ENCODE measurements at places on chromosomes 3 and 15.

DNA sequence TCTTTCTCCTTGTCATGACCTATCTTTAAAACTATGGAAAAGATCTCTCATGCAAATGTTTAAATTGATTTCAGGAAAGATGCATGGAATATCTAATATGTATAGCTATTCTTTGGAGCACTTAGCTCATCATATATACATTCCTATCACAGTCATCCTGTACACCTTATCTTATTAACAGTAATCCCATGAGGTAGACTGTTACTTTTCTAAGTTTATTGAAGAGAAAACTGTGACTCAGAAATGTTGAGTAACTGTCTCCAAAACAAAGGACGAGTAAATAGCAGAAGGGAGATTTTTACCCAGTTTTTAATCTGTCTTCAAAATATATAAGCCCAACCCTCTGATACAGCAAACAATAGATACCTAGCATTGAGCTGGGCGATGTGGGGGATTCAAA is 308.3 kb downstream of the GAP43 start:
- H3K4me3 ChIP-seq = no peak overlapping the region
- no peaks in the 10 kb centered on the region for H3K36me3 ChIP-seq
- no peaks in the 10 kb centered on the region for H3K4me1 ChIP-seq

GRCh38 chr3:72728958-72729467 is 119.2 kb downstream of the SHQ1 start:
- no peak for DNase-seq
- H3K36me3 ChIP-seq = no peaks in the 10 kb centered on the region
- H3K4me1 ChIP-seq = peaks cover 4% of the 10 kb centered on the region
- no peaks in the 10 kb centered on the region for H3K27me3 ChIP-seq
- H3K27ac ChIP-seq = no peak overlapping the region

- H3K36me3 ChIP-seq = no peaks in the 10 kb centered on the region
- H3K27ac ChIP-seq = no peak overlapping the region
- H3K4me3 ChIP-seq = no peak overlapping the region
- H3K27me3 ChIP-seq = no peaks in the 10 kb centered on the region
These were observed 461.9 kb upstream of the ONECUT1 start for GRCh38 chr15:53251996-53252395.

DNA sequence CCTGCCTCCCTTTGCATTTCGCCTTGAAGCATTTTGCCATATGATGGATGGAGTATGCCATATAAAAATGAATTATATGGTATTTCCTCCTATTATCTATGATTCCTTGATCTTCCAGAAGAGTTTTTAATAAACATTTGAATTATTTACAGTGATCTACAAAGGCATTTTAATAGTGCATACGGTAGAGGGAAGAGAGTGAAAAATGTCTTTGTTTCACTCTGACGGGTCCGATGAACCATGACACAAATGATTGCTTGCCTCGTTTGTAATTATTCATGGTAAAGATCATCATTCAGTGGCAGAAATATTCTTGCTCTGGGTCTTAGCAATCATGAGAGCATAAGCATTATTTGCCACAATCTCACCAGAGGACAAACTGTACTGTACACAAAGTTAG is 1010.9 kb downstream of the NTRK3 start:
- H3K27me3 ChIP-seq = no peaks in the 10 kb centered on the region
- H3K4me3 ChIP-seq = no peak overlapping the region
- H3K4me1 ChIP-seq = no peaks in the 10 kb centered on the region
- H3K27ac ChIP-seq = no peak overlapping the region
- DNase-seq = no peak

DNA sequence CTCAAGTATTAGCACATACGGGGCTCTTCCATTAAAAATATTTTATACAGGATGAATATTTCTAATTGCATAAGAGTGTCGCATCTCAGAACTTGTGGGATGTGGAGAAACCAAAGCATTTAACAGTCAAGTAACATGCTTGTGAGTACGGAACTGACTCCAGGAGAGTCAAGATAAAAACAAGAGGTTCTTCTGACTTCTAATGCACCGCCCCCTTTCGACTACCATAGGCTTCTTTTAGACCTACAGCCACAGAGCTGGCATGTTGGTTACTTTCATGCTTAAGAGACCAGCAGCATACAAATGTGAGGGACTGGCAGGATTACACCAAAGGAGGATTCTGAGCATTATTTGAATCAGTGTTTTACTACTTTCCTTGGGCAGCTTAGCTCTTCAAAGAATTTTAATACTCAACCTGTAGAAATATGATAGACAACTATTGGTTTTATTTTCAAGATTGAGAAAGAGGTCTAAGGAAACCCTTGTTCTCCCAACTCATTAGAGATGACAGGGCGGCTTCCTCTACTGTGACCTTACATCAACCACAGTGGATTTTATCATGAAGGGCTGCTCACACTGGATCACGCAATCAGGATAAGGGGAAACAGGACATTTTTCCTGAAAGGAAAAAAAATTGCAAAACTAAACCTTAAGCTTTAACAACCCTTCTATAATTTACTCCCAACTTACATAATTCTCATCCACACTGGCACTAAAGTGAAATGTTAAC is 14.0 kb downstream of the ETV5 start:
- H3K27ac ChIP-seq = no peak overlapping the region
- H3K4me1 ChIP-seq = no peaks in the 10 kb centered on the region
- no peak for DNase-seq
- H3K27me3 ChIP-seq = peaks cover 84% of the 10 kb centered on the region
- H3K36me3 ChIP-seq = no peaks in the 10 kb centered on the region
- H3K4me3 ChIP-seq = no peak overlapping the region

DNA sequence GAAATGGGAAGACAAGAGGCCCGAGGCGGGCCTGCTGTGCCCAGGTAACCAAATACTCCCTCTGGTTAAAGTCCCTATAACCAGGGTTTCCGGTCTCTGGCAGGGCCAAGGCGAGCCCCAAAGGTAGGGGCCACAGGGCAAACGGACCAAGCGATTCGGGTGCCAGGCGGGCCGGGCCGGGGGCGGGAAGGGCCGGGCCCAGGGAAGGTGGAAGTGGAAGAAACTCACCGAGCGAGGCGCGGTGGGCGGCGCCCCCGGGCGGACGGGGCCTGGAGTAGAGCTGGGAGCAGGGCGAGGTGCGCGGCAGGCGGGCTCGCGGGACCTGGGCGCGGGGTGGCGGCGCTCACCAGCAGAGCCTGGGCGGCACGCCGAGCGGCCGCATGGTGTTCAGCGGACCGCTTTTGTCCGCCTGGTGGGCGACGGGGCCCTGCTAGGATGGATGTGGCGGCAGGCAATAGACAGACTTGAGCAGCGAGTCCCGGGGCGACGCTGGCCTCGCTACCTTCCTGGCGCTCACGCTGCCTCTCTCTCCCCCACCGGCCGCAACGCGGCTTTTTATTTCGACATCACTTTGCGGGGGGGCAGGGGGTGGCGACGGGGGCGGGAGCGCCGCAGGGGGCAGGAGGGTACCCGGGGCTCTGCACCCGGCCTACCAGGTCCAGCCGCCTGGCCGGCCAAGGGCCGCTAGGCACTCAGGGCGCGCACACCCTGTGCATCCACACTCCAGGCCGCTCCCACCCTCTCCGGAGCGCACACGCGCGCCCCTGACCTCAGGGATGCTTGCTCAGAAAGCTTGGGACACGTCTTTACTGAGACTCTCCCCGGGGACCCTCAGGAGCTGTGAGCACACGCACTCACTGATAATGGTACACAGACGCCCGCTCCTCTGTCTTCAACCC is at the start of gene GATA2:
Gene GATA2, minus strand, starts transcription at position 531 of the 899 bp plus-strand sequence. CDS start 6,170 bp downstream, outside the sequence.
- no peak within 1 kb of the TSS for H3K27ac ChIP-seq
- peaks cover 70% of the 10 kb centered on the region for H3K27me3 ChIP-seq
- no peaks in the 10 kb centered on the region for H3K36me3 ChIP-seq
- H3K4me3 ChIP-seq = no peak within 1 kb of the TSS
- no peak for DNase-seq

- no peaks in the 10 kb centered on the region for H3K36me3 ChIP-seq
- no peak overlapping the region for H3K27ac ChIP-seq
- DNase-seq = no peak
- H3K4me1 ChIP-seq = no peaks in the 10 kb centered on the region
- peaks cover 2% of the 10 kb centered on the region for H3K27me3 ChIP-seq
These were observed 27.4 kb upstream of the TJP1 start for GRCh38 chr15:29849716-29850115.

DNA sequence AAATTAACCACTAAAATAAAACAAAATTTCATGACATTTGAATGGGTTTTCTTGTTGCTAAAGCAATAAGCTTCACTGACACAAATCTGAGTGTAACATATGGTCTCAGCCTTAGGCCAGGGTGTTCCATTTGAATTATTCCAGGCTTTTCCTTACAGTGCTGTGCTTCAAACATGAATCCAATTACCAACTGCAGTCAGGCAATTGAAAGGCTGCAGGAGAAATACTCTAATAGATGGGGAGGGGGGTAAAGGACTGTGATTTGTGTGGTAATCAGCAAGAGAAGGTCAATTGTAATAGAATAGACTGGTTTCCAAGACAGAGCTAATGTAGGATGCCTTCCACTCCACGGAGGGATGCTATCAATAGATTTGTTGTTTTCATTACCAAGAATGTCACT is 466.7 kb downstream of the C3orf38 start:
- no peak for DNase-seq
- H3K4me1 ChIP-seq = no peaks in the 10 kb centered on the region
- H3K27ac ChIP-seq = no peak overlapping the region
- no peak overlapping the region for H3K4me3 ChIP-seq
- H3K27me3 ChIP-seq = no peaks in the 10 kb centered on the region
- H3K36me3 ChIP-seq = no peaks in the 10 kb centered on the region

DNA sequence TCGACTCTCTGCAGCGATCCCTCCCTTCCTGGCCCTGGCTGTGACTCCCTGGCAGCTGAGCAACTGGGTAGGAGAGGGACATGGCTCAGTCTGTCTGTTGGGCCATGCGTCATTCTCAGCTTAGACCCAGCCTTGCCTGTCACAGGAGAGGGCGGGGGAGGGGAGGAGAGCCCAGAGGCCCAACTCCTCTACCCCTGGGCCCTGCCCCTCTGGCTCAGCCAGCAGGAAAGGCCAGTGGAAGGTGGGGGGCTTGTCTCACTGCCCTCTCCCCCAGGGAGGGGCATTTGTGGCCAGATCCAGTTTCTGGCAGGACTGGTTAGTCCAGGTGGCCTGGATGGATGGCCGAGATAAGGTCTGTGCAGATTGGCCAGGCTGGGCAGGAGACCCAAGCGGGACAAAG is 31.6 kb downstream of the DNAJB8 start:
- H3K4me3 ChIP-seq = no peak overlapping the region
- no peaks in the 10 kb centered on the region for H3K36me3 ChIP-seq
- no peak overlapping the region for H3K27ac ChIP-seq
- no peaks in the 10 kb centered on the region for H3K4me1 ChIP-seq
- no peak for DNase-seq

GRCh38 chr3:71442652-71443042 is 140.9 kb downstream of the FOXP1 start:
- peak overlapping the region; percentile 76 for H3K4me3 ChIP-seq
- DNase-seq = no peak
- peaks cover 80% of the 10 kb centered on the region for H3K4me1 ChIP-seq

GRCh38 chr3:184383033-184383740 is 3.3 kb downstream of the CHRD start:
- peaks cover 42% of the 10 kb centered on the region for H3K27me3 ChIP-seq
- DNase-seq = no peak
- H3K36me3 ChIP-seq = no peaks in the 10 kb centered on the region
- H3K4me3 ChIP-seq = no peak overlapping the region
- no peaks in the 10 kb centered on the region for H3K4me1 ChIP-seq
- H3K27ac ChIP-seq = no peak overlapping the region

GRCh38 chr15:28885128-28885629 is 595 bp upstream of the APBA2 start:
- H3K4me1 ChIP-seq = peaks cover 7% of the 10 kb centered on the region
- H3K4me3 ChIP-seq = no peak overlapping the region
- no peak overlapping the region for H3K27ac ChIP-seq
- DNase-seq = no peak
- peaks cover 40% of the 10 kb centered on the region for H3K27me3 ChIP-seq

Measured in T-helper 2 cell treated with Interferon-gamma antibody and Interleukin-4, amounts not matched to agents 5 μg/mL and 100 μg/mL, for 36 hours (primary cell).